ENCODE measurements at places on chromosomes 7 and 10.

- no peak for DNase-seq
Measured at GRCh38 chr7:28847681-28848080, 110.4 kb downstream of the TRIL start.

GRCh38 chr10:132933308-132934042 is 8.9 kb downstream of the CFAP46 start:
- DNase-seq: no peak

GRCh38 chr7:90692396-90692795 is 96.3 kb downstream of the CDK14 start:
- DNase-seq: no peak

- DNase-seq: no peak
Measured at GRCh38 chr10:117087521-117087920, 50.5 kb downstream of the VAX1 start.

DNA sequence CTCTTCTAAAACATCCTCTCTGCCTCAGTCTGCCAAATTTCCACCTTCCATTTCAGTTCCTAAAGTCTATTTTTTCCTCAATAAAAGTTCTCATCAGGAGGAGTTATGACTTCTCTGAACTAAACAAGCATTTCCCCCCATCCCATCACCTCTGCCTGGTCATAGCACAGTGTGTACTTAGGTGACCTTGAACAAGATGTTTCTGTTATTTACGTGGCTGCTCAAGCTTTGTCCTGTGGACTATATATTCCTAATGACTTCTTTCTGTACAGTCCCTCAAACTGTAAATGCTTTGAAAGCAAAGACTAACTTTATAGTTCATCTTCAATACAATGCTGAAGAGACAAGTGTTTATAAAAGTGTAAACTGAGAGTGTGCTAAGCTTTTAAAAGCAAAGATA is 166.9 kb downstream of the CPEB3 start:
- no peak for DNase-seq

DNA sequence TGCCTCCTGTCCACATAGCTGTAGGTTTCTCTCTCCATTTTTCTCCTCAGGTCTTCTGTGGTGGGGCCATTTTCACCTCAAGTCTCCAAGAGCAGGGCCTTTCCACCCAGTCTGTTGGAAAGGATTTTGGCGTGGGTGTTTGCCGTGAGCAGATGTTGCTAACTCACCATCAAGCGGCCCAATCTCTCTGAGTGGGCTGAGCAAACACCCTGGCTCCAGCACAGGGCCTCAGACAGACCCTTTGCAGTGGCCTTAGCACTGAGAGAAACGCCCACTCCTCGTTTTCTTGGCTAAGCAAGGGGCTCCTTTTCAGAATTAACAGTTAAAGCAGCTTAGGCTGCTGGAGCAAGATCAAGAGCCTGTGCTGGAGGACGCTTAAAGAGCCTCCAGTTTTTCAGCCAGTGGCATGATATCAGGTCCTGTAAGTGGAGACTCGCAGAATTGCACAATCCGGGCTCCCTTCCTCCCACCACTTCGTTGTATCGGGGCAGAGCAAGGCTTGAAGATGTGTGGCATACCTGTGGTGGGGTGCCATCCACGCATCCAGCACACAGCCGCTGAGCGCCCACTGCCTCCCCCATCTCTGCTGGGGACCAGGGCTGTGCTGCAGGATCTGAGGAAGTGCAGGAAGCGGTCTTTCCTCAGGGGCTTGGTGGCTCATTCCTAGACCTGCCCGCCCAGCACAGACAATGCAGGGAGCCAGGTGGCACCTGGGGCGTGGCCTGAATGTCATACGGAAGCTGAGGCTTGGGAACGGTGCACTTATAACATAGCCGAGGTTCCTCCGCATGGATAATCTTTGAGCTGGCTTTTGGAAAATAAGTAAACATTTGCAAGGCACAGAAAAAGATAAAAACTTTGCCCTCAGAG is 142.7 kb downstream of the ADARB2 start:
- DNase-seq: no peak

- no peak for DNase-seq
Measured at GRCh38 chr10:113752553-113752952, 1.1 kb downstream of the PLEKHS1 start.

- no peak for DNase-seq
Measured at GRCh38 chr7:45033931-45034290, 33.9 kb downstream of the CCM2 start.

DNA sequence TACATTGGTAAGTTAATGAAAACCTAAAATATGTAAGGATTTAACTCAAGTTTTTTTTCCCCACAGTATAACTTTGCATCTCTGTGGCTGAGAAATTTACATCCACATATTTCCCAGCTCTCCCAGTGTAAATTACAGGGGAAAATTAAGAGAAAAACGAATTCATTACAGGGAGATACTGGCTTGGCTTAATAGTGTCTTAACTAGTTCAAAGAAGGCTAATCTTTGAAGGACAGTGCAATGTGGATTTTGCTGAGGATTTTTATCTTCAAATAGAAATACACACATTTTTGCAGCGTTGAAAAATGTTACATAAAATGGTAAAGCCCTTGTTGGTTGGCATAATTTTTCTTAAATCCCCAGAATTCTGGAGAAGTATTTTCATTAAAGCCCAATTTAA is 1.5 kb downstream of the CBX3 start:
- no peak for DNase-seq

GRCh38 chr10:120360571-120360970 is 96.5 kb upstream of the PLPP4 start:
- DNase-seq: no peak

DNA sequence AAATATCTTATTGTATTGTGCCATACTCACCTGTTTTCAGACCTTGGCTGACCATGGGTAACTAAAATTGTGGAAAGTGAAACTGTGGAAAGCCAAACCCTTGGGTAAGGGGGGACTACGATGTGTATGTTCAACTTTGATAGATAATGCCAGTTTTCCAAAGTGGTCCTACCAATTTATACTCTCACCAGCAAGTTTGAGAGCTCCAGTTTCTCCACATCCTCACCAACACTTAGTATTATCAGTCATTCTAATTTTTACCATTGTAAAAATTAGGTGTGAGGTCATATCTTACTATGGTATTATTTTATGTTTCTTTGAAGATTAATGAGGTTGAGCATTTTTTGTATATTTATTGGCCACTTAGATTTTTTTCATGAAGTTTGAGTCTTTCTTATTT is 346.9 kb upstream of the PODXL start:
- no peak for DNase-seq

DNA sequence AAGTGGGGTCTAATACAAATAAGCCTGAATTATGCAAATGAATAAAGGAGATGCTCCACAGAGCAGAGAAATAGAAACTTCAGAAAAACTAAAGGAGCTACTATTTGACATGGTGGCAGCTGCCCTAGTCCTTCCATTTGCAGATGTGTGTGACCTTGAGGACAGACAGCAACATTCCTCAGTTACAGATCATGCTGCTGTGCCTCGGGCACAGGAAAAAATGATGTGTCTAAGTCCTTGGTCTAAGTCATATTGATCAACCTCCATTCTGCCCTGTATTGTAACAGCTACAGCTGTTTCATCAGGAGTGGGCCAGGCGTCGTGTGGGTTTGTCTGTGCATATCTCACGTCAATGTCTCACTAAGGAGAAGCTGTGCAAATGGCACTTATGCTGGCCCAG is 710.4 kb downstream of the TNS3 start:
- DNase-seq: no peak

DNA sequence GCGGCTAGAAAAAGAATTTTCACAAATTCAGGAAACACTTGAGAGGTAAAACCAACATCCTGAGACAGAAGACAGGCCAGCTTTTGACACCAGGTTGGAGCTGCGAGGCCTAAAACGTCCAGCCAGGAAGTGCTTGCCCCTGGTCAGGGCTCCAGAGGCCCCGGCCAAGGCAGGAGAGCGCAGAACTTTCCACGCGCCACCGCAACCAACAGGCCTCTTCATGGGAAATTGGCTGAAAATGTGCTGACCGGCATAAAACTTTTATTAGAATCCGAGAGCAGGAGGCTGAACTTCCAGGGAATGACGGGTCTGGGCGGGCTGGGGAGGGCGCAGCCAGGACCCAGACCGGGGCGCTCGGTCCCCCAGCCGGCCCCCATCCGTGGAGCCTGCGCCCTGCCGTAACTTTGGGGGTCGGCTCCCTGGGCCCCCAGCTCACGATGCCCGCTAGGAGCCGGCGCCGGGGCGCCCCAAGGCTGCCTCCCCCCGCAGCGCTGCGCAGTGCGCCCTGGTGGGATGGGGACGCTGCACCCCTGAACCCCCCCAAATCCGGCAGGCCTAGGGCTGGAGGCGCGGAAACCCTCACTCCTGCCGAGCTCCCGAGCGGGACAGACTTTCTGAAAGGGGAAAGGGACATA is 414.0 kb upstream of the MKI67 start:
- DNase-seq: no peak

All from anterior cingulate cortex (tissue), 58 donors.